ENCODE measurements at places on chromosomes 3 and 15.

- DNase-seq = no peak
These were observed 29.7 kb downstream of the AMOTL2 start for GRCh38 chr3:134344560-134344959.

DNA sequence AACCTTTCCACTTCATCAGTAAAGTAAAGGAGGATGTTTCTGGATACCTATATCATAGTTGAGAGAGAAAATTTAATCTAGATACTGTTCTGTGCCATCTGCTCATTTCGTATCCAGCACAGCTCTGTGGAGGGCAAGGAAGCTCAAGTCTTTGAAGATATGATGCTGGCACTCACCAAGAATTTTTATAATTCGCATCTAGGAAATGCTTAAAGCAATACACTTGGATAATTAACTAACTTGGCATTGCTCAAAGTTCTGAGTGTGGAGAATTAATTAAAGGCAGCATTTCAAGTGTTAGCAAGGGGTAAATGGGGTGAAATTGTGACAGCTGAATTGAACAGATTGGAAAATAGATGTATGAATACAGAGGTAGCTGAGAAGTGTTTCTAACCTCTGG lies 213.2 kb downstream of the KCNMB2 start:
- no peak for DNase-seq

- no peak for DNase-seq
These were observed 135.0 kb downstream of the TJP1 start for GRCh38 chr15:29687204-29687815.

GRCh38 chr3:159807137-159808040 lies 181.2 kb upstream of the IL12A start:
- no peak for DNase-seq

GRCh38 chr15:87755226-87755625 lies 501.3 kb downstream of the NTRK3 start:
- DNase-seq = no peak

GRCh38 chr15:55649058-55649423 lies 60.9 kb upstream of the PYGO1 start:
- DNase-seq = no peak

GRCh38 chr3:149726716-149727407 lies 25.4 kb downstream of the COMMD2 start:
- DNase-seq = no peak

GRCh38 chr15:74433592-74434262 lies at the start of gene SEMA7A:
Gene SEMA7A (minus strand): TSS chr15:74433958. CDS start chr15:74433918, 40 bp downstream.
- DNase-seq = peak; percentile 90

DNA sequence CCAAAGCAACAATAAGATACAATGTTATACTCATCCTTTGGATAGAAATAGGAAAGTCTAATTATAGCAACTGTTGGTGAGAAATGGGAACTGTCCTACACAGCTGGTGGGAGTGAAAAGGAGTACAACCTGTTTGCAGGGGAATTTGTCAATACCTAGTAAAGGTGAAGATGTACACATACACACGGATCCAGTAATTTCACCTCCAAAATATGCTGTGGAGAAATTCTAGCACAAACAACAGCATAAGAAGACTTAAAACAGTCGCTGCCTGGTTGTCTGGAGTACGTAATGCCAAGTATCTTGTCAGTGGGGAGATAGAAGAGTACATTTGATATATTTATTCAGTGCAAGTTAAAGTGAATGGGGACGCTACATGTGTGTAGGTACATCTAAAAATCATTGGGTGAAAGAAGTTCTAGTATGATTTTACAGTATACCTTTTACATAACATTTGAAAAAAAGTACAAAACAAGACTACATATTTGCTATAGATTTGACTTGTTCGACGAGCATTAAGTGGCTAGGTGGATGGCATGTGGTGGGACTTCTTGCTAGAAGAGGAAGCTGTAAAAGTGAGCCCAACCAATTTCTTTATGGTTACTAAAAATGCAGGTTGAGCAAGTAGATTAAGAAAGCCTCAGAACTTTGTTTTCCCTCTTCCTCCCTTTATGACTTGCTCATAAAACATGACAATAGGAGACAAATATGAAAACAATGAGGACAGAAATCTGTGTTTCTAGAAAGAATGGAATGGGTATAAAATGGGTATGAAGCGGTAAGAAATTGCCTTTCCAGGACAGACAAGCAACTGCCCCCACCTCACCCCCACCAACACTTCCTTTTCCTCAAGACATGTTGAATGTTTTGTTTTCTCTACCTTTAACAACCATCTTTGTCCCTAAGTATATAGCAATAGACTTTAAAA lies 50.2 kb upstream of the CCR4 start:
- no peak for DNase-seq

GRCh38 chr3:177421481-177421785 lies 224.2 kb upstream of the TBL1XR1 start:
- no peak for DNase-seq

DNA sequence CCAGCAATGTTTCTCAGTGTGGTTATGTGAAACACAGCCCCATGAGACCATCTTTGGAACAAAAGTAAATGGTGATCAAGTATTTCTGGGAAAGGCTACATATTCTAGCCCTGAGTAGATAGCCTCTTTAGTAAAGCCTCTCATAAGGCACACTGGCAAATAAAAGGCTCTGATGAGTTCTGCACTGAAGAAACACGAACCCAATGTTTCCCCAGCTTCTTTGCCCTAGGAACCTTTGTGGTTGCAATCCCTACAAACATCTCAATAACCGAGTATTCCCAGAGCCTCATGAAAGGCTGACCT lies 41.8 kb downstream of the RAB6B start:
- DNase-seq = no peak

GRCh38 chr3:36814066-36814717 lies 49.8 kb upstream of the DCLK3 start:
- no peak for DNase-seq

GRCh38 chr3:56869157-56869889 lies 67.6 kb upstream of the ARHGEF3 start:
- no peak for DNase-seq

- no peak for DNase-seq
These were observed 224.7 kb upstream of the GBE1 start for GRCh38 chr3:81985996-81986723.

DNA sequence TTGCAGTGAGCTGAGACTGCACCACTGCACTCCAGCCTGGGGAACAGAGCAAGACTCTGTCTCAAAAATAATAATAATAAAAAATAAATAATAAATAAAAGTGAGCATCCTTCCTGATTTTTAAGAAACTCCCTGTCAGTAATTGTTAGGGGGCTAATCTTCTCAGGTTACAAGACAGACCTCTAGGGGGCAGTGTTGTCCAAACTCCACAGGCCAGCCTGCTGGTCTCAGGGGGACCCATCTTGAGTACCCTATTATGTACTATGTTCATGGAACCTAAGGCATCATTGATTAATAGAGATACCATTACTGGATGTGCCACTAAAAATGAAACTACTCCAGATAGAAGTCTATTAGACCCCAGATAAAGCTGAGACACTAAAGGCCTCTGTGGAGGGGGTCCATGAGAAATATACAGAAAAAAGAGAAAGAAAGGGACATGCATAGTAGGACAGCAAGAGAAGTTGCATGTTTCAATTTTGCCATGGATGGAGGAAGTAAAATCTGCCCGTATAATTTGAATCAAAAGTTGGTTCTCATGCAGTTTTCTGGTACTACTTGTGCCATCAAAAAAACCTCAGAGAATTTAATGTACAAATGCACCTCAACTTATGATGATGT lies 85.5 kb upstream of the CDV3 start:
- DNase-seq = peak; percentile 64

- no peak for DNase-seq
These were observed 391.9 kb upstream of the TBL1XR1 start for GRCh38 chr3:177589041-177589650.

GRCh38 chr3:79263423-79263822 lies 504.4 kb downstream of the ROBO1 start:
- no peak for DNase-seq

DNA sequence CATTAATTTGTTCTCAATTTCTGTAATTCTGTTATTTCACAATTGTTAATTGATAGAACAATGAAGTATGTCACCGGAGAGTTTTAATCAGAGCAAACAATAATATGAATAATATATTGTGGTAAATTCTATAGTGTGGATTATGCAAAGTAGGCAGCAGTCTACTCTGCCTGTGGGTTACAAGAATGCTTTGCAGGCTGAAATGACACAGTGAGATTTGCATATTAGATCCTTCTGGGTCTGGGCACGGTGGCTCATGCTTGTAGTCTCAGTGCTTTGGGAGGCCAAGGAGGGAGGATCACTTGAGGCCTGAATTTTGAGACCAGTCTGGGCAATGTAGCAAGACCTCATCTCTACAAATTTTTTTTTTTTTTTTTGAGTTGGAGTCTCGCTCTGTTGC lies 12.5 kb downstream of the COPG1 start:
- DNase-seq = no peak

DNA sequence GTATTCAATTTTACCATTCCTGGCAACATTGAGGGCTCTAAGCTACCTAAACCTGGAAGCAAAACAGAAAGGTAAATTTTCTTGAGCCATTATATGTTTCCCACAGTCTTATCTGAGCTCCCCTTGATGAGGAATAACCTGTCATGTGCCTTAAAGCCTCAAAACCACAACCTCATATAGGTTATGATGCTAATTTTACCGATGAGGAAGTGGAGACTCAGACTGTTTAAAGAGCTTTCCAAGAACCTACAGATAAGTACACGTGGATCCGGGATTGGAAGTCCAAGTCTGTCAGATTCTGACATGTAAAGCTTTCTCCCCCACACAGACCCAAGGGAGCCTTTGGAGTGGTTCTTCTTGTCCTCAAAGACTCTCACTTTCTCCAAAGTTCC lies 140.5 kb downstream of the SEMA6D start:
- no peak for DNase-seq

- peak; percentile 27 for DNase-seq
These were observed 36.6 kb downstream of the PSTPIP1 start for GRCh38 chr15:77031376-77032050.

DNA sequence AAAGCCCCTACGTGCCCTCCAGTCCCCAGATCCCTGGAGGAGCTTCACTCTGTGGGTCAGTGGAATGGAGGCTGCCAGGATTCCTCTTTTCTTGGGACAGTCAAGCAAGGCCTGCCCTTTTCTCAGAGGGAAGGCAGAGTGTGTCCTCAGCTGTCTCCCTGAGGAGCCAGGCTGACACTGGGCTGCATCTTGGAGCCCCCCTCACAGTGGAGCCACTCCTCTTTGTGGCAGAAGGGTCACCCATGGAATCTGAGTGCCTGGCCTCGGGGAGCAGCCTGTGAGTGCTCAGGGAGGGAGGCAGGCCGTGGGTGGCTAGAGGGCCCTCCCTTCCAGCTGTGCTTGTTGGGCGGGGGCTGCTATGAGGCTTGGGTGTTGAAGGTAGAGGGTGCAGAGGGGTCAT lies 41.2 kb downstream of the BOC start:
- DNase-seq = no peak

DNA sequence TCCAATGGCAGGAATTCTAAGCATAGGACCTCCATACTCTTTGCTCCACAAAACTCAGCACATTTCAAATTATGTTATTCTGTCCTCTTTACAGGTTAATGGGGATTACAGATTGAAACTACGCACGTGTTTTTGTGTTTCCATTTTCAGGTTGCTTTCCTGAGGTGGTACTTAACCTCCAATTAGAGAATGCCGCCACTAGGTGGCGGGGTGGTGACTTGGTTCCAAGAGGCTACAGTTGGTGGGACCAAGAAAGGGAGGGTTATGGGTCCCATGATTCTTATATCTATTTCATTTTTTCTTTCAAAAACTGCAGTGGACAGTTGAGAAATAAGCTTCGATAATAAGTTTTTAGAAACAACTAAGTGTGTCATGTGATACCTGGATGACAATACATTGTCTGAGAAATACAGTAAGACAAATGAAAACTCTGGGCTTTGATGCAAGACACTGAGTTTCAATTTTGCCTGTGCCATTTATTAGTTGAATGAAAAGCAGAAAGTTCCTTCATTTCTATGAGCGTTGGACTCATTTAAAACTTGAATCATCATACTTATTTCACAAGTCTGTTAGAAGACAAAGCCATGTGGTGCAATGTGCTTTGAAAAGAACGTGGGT lies 539.0 kb downstream of the FGF12 start:
- DNase-seq = peak; percentile 65

DNA sequence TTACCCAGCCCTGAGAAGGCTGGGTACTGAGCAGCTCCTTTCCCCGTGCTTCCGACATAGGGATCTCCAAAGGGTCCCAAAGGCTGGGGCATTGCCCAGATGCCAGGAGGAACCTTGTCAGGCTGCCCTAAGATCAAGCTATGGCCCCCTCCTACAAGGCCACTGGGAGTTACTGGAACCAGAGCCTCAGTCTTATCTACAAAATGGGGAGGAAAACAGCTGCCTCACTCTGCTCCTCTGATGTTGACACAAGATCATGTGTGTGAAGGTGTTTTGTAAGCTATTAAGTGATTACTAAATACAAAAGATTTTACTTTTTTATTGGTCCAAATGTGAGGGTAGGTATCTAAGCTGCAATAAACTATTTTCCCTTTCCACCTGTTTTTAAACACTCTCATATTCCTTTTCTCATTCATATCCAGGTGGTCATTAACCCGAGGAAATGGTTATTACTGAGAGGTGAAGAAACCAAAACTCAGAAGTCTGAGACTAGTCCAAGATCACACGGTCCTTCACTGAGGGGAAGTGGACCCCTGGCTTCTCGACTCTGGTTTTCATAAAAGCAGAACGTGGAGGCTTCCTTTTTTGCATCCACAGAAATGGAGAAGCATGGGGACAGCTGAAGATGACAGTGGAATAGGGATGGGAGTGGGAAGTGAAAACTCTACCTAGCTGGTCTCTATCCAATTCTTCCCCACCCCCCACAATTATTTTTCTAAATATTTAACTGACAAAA lies 1.7 kb downstream of the ARPIN start:
- no peak for DNase-seq

DNA sequence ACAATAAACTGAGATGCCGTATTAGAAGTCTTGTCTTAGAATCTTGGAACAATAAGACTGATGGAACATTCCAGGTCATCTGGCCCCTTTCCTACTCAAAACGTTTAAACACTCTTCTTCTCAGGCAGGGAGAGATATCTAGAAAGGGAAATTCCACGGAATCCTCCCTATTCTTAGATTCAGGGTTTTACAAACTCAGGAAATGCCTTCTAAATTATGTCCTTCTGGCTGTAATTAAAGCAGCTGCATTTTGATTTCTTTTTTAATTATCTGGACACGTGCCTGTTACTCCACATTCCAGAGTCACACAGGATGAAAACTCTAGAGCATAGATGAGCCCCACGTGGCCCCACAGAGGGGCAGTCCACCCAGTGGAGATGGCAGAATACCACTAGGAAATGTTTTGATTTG lies 41.5 kb upstream of the MTMR10 start:
- DNase-seq = no peak

- DNase-seq = no peak
These were observed 470.2 kb upstream of the AGTR1 start for GRCh38 chr3:148227534-148227933.

- no peak for DNase-seq
These were observed 12.2 kb upstream of the XYLB start for GRCh38 chr3:38334142-38335055.

GRCh38 chr3:16338999-16339398 lies 74.0 kb downstream of the OXNAD1 start:
- no peak for DNase-seq

GRCh38 chr3:188358787-188359493 lies 205.0 kb downstream of the LPP start:
- DNase-seq = peak; percentile 28

- no peak for DNase-seq
These were observed 3.7 kb downstream of the ISL2 start for GRCh38 chr15:76340198-76340802.
